Panc1 (cell line): ENCODE measurements at places on chromosomes 11 and 22. TPM values are rescaled to one million over a fixed set of nuclear protein-coding genes. Genes with fewer than 3 reads are reported as not detected.

GRCh38 chr11:103055221-103055890 lies 36.6 kb downstream of the DCUN1D5 start:
- peak; percentile 7 for DNase-seq

GRCh38 chr11:34155057-34155756 lies 49.8 kb downstream of the NAT10 start:
- DNase-seq, result no peak

IGSF9B gene
- total RNA-seq, result 2.2 TPM

KRTAP5-10 gene
- total RNA-seq, result not detected

- no peak for DNase-seq
Measured at GRCh38 chr11:17605651-17606122, 58.6 kb downstream of the OTOG start.

DNA sequence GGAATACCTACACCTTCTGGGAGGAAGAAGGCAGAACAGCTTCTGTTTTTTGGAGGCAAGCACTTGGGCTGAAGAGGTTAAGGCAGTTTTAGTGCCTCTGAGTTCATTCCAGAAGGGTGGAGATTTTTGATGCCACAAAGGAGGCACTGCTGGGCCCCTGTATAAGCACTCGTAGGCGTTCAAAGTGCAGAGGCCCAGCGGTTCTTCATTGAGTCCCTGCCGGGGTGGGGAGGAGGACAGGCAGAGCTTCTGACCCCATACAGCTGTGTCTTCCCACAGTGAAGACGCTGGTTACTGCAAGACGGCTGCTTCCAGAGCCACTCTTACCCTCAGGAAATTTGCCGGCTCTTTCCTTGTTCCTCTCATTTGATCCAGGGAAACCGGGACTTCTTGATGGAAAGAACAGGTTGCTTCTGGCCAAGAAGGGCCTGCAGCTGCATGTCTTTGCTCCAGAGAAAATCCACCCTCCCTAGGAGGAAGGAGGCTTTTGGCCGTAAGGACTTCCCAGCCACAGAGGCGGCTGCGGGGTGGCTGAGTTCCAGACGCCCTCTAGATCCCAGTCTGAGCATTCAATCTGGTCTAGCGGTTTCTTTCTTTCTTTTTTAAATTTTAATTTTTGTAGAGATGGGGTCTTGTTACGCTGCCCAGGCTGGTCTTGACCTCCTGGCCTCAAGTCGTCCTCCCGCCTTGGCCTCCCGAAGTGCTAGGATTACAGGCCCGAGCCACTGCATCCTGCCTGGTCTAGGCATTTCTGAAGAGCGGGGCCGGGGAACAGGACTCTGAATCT lies 9.4 kb downstream of the ADAMTS15 start:
- DNase-seq, result no peak

GRCh38 chr11:124075841-124076651 lies 34.9 kb upstream of the OR10G7 start:
- DNase-seq, result no peak

- DNase-seq, result no peak
Measured at GRCh38 chr11:48193876-48194275, 22.7 kb upstream of the OR4B1 start.

DNA sequence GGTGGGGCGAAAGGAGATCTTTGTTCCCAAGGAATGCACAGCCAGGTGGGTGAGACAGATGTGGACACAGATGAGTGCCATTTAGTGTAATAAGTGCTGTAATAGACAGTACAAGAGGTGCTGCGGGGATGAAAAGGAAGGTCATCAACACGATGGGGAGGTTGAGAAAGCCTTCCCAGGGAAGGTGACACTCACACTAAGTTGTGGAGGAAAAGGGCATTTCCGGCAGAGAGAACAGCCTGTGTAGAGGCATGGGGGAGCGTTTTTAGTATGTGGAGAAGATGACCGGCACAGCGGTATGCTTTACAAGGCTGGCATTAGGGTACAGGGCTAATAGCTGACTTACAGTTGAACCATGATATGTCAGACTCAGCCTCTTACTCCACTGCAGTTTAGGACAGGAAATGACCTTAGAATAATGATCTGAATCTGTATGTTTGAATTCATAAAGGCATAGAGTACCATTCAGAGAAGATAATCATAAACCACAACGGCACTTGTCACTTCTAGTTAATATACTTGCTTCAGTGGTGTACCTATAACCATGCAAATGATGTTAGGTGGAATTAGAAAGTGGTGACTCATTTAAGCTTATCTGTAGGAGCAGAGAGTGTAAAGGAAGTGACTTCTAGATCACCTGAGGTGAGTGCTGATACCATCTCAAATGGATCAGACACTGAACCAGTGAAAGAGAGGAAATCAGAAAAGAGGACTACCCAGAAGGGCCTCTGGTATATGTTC lies 60.6 kb downstream of the FAM83F start:
- no peak for DNase-seq
